ENCODE measurements at places on chromosomes 12 and 14.

- DNase-seq = no peak
These were observed 76.2 kb upstream of the FERMT2 start for GRCh38 chr14:53027041-53027440.

GRCh38 chr12:132278401-132279183, 50.8 kb downstream of the GALNT9 start:
- DNase-seq = no peak

DNA sequence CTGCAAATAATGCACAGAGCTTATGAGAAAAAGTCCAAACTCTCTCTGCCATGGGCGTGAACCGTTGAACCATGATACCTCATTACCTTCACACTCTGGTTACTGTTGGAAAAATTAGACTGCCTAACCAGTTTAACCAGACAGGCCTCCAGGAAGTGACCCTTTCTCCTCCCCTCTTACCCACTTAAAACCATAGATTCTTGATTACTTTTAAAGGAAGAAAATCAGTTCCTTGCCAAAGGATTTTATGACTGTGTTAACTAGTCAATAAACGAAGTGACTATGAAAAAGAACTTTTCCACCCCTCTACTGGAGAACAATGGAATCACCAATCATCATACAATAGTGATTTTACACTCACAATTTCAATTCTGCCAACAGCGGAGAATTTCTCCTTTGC, 254.0 kb upstream of the ATP2B1 start:
- DNase-seq = peak; percentile 56

DNA sequence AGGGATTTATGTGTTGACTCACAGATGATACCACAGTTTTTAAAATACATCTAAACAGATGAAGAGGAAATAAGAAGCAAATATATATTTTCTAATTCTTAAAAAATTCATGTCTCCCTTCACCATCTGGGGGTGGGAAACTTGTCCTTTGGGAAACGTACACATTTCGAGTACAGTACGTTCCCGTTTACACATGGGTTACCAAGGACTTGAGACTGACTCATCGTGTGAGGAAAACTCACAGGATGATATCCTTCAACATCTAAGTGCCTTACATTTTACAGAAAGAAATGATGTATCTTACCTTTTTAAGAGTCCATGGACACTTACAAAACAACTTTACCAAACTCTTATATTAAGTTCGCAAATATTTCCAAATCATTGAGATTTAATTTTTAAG, 16.0 kb upstream of the FBLN5 start:
- no peak for DNase-seq

GRCh38 chr12:90499795-90500194, 455.2 kb downstream of the CCER1 start:
- DNase-seq = no peak

- no peak for DNase-seq
These were observed 386.9 kb downstream of the ZFP36L1 start for GRCh38 chr14:68405961-68406360.

DNA sequence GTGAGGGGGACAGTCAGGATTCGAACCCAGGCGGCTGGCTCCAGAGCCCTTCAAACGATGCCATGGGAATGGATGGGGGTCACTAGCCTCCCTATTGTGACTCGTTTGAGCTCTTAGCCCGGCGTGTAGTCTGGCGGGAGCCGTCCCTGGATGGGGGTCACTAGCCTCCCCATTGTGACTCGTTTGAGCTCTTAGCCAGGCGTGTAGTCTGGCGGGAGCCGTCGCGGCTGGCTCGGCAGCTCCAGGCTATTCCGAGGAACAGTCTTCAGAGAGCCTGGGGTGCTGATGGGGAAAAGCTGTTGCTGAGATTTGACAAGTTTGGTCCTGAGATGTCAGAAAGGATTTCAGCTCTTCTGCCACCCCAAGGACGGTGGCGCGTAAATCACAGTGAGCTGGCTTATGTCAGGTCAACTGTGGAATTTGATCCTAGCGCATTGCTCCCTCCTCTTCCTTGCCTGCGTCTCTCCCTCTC, 58.3 kb downstream of the CALM1 start:
- no peak for DNase-seq

DNA sequence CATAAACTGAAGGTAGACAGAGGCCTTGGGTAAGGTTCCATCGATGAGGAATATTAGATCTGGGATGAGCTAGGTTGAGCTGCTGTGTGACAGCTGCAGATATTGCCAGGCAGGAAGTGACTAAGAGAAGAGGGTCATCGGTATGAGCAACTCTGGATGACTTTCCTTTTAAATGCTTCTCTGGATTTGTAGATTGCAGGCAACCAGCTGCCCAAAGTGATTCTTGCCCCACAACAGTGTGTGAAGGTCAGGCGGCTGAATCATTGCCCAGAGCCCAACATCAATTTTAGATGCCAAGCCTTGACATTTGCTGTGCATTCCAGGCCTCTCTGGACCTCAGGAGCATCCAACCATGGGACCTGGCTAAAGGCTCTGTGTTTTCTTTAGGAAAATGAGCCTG, 255.9 kb downstream of the DPF3 start:
- no peak for DNase-seq

GRCh38 chr14:61392297-61392696, 70.9 kb downstream of the PRKCH start:
- no peak for DNase-seq

DNA sequence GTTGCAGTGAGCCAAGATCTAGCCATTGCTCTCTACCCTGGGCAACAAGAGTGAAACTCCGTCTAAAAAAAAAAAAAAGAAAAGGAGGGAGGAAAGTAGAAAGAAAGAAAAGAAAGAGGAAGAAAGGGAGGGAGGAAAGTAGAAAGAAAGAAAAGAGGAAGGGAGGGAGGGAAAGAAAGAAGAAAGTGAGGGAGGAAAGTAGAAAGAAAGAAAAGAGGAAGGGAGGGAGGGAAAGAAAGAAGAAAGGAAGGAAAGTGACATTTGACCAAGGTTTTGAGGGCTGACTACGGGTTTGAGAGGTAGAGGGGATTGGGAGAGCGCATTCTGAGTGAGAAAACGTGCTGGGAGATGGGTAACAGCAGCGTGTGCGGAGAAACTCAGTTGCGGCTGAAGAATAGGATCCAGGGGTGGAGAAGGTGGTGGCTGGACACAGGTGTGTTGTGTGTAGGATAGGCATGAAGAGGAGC, 521 bp upstream of the PAPLN start:
- no peak for DNase-seq

DNA sequence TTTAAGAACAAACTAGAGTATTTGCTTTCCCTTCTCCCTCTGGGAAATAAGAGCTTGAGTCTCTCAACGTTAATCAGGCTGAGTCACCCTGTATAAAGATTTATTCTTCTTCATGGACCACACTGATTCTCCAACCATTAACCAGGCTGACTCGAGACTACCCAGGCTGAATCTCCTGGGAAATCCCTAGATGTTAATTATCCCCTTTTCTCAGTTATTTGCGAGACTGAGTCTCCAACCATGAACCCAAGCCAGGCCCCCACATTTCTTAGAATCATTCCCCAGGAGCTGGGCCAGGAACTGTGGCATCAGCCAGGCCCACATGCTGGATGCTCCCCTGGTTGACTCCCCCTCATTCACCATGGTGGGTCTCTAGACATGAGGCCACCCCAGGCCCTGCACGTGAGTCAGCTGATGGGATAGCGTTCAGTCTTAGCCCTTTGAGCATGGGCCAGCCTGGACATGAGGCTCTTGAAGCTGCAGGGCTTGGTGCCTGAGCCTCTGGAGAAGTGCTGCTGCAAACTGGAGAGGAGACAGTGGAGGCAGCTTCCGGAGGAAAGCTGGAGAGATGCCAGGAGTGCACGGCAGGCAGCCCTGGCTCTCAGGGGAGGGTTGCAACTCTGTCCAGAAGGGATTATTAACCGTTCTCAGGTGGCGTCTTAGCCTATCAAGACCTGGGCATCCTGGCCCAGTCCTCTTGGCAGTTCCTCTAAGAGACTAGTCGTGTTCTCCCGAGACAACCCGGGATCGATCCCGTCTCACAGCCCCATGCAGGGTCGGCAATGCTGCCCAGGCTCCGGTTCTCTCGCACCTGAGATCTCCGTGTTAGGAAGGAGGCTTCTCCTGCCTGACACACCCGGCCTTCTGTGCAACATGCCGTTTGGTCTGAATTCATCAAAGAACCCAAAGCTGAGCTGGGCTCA, 296.6 kb downstream of the ADGRD1 start:
- DNase-seq = no peak

DNA sequence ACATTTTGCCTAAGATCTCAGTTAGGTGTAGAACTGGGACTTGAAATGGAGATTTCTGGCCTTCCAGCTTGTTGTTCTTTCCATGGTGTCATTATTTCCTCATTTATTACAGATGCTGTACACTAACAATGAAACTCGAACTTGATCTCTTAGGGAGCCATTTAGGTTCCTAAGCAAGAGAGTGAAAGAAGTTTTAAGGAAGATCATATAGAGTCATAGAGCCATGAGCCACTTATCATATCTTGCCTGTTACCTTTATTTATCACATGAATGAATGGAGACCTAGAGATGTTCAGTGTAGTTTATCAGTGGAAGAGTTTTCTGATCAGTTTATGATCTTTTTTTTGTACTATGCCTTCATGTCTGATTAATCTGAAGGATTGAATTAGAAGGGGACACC, 9.9 kb downstream of the HELB start:
- DNase-seq = no peak

- DNase-seq = no peak
These were observed 360.4 kb upstream of the MDGA2 start for GRCh38 chr14:48035836-48036235.
